ENCODE measurements at places on chromosomes 16 and 17. TPM values are rescaled to one million over a fixed set of nuclear protein-coding genes. Genes with fewer than 3 reads are reported as not detected.

HCRT gene
- total RNA-seq, result not detected

CCDC78 gene
- 2.6 TPM for total RNA-seq

MILR1 gene
- 17.8 TPM for total RNA-seq

TBX21 gene
- total RNA-seq, result 1.9 TPM

TGFB1I1 gene
- 54.4 TPM for total RNA-seq

STX1B gene
- total RNA-seq, result 1.7 TPM

IRX6 gene
- 1.2 TPM for total RNA-seq

ERN2 gene
- total RNA-seq, result not detected

HSBP1 gene
- total RNA-seq, result 110 TPM

DNA sequence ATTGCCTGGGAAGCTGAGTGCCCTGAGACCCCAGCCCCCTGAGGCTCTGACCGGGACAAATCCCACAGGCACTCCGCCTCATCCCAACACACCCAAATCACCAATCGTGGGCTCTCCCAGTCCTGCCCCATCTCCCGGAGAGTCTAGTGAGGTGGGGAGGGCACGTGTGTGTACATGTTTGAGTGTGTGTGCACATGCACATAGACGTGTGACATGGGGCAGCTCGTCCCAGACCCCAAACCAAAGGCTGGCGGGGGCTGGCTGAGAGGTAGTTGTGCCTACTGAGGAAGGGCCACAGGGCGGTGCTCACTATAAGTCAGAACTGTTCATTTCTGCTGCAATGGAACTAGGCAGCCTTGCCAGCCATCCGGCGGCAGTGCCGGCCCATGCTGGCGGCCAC lies 8.6 kb downstream of the SNAI3 start:
- H3K27ac ChIP-seq, result no peak overlapping the region
- H3K4me3 ChIP-seq, result no peak overlapping the region
- DNase-seq, result no peak
- H3K36me3 ChIP-seq, result no peaks in the 10 kb centered on the region
- no peaks in the 10 kb centered on the region for H3K4me1 ChIP-seq

GRCh38 chr16:4936181-4936990 lies 562 bp downstream of the PPL start:
- H3K4me3 ChIP-seq, result peak overlapping the region; percentile 21
- peaks cover 3% of the 10 kb centered on the region for H3K27me3 ChIP-seq
- H3K4me1 ChIP-seq, result no peaks in the 10 kb centered on the region
- peak overlapping the region; percentile 67 for H3K27ac ChIP-seq
- DNase-seq, result peak; percentile 78
- H3K36me3 ChIP-seq, result no peaks in the 10 kb centered on the region

DNA sequence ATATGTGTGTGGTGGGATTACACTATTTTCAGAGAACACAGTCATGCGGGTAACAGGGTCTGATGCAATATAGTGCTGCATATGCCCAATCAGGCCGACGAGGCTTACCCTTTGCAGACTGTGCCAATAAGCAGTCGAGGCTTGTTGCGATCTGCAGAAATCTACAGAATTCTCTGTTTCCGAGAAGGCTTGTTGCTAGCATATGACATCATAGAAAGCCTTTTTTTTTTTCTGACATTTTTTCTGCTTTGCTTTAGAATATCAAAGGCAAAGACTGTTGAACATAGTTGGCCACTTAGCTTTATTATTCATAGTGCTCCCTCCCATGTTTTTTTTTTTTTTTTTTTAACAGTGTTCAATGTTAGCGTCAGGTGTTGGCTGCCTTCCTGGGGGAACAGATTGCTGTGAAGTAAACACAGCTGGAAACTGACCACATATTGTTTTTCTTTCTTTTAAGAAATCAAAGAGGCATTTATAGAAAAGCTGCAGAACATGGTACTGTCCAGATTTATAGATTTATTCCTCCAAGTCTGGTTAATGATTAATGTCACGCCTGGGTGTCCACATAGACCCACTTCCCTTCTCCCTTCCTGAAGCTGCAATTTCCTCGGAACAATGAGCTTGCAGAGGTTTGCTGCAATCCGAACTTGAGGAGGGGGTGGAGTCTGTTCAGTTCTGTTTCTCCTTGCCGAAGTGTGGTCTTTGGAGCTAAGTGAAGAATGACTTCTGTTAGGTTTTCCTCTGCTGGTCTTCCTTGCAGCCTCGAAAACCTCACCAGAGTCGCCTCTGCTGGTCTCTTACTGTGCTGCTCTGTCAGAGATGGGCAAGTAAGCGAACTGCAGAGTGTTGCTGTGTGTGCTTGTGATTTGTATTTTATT lies 87.3 kb downstream of the MAP2K6 start:
- no peaks in the 10 kb centered on the region for H3K27me3 ChIP-seq
- no peaks in the 10 kb centered on the region for H3K36me3 ChIP-seq
- no peaks in the 10 kb centered on the region for H3K4me1 ChIP-seq
- peak overlapping the region; percentile 13 for H3K27ac ChIP-seq
- DNase-seq, result no peak

GRCh38 chr17:32664936-32665583 lies 178.3 kb downstream of the CDK5R1 start:
- H3K4me3 ChIP-seq, result no peak overlapping the region
- no peaks in the 10 kb centered on the region for H3K4me1 ChIP-seq
- H3K36me3 ChIP-seq, result no peaks in the 10 kb centered on the region
- DNase-seq, result no peak

DNA sequence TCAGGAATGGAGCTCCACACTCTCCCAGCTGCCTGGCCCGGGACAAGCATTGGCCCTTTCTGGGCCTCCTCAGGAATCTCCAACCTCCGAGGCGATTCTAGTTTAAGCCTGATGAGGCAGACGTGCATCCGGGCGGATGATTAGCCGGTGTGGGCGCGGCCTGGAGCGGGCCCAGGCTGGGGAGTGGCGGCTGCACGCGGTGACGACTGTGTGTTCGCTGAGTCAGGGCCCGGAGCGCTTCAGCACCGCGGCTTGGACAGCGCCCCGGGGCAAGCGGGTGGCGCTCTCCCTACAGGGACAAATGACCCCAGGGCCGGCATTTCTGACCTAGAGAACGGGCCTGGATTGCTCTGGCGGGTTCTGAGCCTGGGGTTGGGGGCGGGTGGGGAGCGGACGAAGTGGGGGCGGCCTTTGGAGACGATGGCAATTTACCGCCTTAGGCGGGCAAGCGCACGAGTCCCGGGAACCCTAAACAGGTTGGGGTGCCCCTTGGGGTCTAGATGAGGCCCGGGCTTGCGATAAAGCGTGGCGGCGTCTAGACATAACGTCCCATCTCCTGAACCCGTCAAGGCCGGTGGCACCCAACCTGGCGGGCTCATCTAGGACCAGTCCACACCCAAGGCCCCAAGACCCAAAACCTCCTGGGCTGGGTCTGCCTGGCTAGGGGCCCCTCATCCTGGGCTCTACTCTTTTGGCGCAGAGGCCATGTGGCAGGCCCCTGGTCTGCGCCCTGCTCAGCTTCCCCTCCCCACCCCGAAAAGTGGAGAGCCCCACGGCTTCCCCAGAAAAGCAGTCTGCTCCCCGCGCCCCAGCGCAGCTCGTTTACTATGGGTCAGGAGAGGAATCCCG lies 22.3 kb upstream of the ZNHIT3 start:
- no peak overlapping the region for H3K27ac ChIP-seq
- no peaks in the 10 kb centered on the region for H3K36me3 ChIP-seq
- DNase-seq, result peak; percentile 89
- no peaks in the 10 kb centered on the region for H3K27me3 ChIP-seq

DNA sequence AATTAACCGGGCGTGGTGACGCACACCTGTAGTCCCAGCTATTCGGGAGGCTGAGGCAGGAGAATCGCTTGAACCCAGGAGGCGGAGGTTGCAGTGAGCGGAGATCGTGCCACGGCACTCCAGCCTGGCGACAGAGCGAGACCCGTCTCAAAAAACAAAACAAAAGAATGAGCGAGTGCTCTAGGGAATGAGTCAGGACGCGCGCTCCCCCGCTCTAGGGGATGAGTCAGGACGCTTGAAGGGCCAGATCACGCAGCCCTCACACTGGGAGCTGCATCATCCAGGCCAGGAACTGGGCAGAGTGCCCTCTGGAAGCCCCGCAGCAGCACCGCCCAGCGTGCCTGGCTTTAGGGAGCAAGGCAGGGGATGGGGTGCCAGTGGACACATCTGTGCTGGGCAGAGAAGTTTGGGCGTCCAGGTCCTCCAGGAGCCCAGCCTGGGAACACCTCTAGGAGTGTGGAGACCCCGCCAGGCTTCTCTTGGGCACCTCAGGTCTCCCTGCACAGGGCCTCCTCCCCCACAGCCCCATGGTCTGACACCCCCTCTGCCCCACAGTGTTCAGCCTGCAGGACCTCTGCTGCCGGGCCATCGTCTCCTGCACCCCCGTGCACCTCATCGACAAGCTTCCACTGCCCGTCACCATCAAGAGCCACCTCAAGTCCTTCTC lies 3.9 kb upstream of the WFIKKN1 start:
- H3K27me3 ChIP-seq, result no peaks in the 10 kb centered on the region
- no peak overlapping the region for H3K27ac ChIP-seq
- H3K4me3 ChIP-seq, result no peak overlapping the region
- peaks cover 6% of the 10 kb centered on the region for H3K36me3 ChIP-seq

- H3K36me3 ChIP-seq, result no peaks in the 10 kb centered on the region
- DNase-seq, result no peak
- no peak overlapping the region for H3K27ac ChIP-seq
- H3K4me3 ChIP-seq, result no peak overlapping the region
These were observed 1.4 kb downstream of the DHX33 start for GRCh38 chr17:5467416-5467815.

- H3K4me3 ChIP-seq, result no peak overlapping the region
- no peaks in the 10 kb centered on the region for H3K36me3 ChIP-seq
- no peak overlapping the region for H3K27ac ChIP-seq
These were observed 47.3 kb downstream of the TOM1L2 start for GRCh38 chr17:17924857-17925250.

GRCh38 chr16:75927810-75928209 lies 201.5 kb upstream of the CPHXL start:
- DNase-seq, result no peak
- no peak overlapping the region for H3K4me3 ChIP-seq
- no peaks in the 10 kb centered on the region for H3K27me3 ChIP-seq

- no peak overlapping the region for H3K4me3 ChIP-seq
- no peaks in the 10 kb centered on the region for H3K4me1 ChIP-seq
- no peak for DNase-seq
- no peaks in the 10 kb centered on the region for H3K27me3 ChIP-seq
- H3K27ac ChIP-seq, result no peak overlapping the region
These were observed 163.4 kb downstream of the PHKB start for GRCh38 chr16:47624563-47624962.

DNA sequence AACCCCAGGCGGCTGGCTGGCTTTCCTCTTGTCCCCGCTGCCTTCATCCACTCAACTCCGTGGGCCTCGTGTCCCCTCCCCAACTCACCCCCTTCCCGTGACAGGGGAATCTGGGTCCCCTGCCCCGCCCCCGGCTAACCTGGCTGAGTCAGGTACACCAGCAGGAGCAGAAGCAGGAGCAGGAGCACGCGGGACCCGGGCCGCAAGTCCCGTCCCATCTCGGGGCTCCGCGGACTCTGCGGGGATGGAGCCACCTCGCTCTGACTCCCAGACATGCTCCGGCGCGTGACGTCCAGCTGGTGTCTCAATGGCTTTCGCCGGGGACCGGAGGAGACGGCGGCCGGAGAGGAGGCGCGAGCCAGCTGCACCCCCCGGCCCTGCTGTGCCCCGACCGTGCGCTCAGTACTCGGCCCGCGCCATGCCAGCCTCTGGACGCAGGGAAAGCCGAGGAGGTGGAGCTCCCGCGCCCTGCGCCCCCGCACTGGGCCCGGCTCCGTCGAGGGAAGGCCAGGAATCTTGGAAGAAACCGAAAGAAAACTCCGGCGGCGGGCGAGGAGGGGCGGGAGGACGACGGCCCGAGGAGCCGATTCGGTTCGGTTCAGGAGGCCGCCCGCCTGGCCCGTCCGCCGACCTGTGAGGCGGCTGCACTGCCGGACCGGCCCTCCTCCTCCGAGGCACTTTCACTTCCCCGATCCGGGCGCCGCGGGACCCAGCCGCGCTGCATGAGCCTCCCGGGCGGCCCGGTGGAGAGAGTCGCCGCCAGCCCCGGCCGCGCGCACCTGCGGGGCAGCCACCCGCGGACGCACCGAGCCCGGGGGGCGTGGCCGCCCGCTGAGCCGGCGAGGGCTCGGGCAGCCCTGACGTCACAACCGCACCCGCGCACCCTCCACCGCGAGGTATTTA lies at the start of the genes CXCL16 and ZMYND15:
TSS of gene CXCL16 (minus strand) at position 807 of the 903 bp plus-strand sequence. CDS start at position 218, 589 bp downstream.
TSS of gene ZMYND15 (plus strand) at position 712 of the 903 bp plus-strand sequence. CDS start 716 bp downstream, outside the sequence.
- H3K4me1 ChIP-seq, result no peaks in the 10 kb centered on the region
- DNase-seq, result peak; percentile 71
- peaks cover 9% of the 10 kb centered on the region for H3K27me3 ChIP-seq
- H3K4me3 ChIP-seq, result peak within 1 kb of the TSS; percentile 76
- peak within 1 kb of the TSS; percentile 67 for H3K27ac ChIP-seq

GRCh38 chr17:74525781-74526288 lies 5.4 kb downstream of the CD300LB start:
- no peak overlapping the region for H3K27ac ChIP-seq
- H3K4me1 ChIP-seq, result no peaks in the 10 kb centered on the region
- no peaks in the 10 kb centered on the region for H3K27me3 ChIP-seq
- H3K4me3 ChIP-seq, result no peak overlapping the region
- DNase-seq, result no peak

DNA sequence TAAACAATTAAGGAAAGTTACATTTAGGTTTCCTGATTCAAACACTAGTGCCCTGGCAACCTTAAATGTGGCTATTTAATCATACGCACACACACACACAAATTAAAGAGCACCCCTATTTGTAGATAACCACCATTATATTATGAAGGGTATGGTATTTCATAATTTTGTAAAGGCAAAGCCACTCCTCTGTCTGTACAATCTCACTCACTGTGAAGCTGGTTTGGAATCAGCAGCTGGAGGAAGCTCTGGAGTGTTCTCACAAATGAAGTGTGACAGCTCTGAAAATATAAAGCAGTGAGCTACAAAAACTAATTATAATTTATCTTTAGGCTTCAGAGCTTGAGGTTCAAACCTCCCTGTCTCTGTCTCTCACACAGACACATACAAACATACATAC lies 57.9 kb upstream of the KCNJ16 start:
- H3K4me3 ChIP-seq, result no peak overlapping the region
- no peaks in the 10 kb centered on the region for H3K36me3 ChIP-seq
- H3K27me3 ChIP-seq, result no peaks in the 10 kb centered on the region
- no peak for DNase-seq
- no peaks in the 10 kb centered on the region for H3K4me1 ChIP-seq

- no peaks in the 10 kb centered on the region for H3K27me3 ChIP-seq
- peak; percentile 97 for DNase-seq
- H3K4me1 ChIP-seq, result peaks cover 24% of the 10 kb centered on the region
- H3K4me3 ChIP-seq, result peak overlapping the region; percentile 92
- H3K36me3 ChIP-seq, result no peaks in the 10 kb centered on the region
These were observed 705 bp upstream of the POLR2A start for GRCh38 chr17:7483255-7484066.
